ENCODE measurements at places on chromosomes 1 and 21.

DNA sequence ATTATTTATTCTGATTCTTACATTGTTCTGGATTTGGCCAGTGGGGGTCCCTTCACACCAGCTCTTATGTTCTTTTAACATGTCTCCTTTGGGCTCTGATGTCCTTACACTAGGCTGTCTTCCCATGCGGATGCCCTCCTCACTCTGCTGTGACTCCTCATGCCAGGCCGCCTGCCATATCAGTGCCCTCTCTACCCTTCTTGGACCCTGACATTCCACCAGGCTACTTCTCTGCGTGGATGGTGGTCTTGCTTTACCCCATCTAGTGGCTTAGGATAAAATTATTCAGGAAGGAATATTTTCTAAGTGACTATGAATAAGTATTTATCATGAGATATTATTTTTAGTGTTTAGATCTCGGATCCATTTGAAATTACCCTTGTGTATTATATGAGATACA, 21.2 kb downstream of the ATF6 start:
- no peak for DNase-seq

DNA sequence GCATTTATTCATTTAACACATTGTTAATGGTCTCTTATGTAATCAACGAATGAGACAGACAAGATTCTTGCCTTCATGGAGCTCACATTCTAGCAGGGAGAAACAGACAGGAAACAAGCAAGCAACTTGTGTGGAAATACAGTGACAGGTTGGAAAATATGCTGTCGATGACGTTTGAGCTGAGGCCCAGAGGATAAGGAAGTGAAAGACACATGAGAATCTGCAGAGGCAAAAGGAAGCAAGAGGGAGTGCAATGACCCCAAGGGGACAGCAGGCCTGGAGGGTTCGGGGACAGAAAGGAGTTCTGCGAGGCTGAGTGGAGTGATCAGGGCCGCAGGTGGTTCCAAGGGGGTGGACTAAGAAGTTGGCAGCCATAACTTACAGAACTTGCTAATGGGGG, 60.6 kb upstream of the AKT3 start:
- no peak for DNase-seq

DNA sequence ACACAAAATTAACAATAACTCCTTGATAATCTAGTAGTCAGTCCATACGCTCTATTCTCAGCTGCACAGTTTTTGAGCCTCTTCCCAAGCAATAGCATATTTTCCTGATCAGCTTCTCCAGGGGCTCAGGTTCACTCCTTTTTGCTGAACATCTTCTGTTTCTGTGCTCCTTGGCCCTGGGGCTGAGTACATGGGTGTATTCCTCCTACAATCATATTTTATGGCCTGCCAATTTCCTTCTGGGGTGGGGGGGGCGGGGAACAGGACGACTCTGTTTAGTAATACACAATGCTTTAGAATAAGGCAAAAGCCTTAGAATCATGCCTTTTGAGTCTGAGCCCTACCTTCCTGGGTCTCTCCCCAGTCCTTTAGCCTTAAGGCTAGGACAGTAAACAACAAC, 8.5 kb downstream of the CLDN19 start:
- no peak for DNase-seq

- no peak for DNase-seq
Observed at GRCh38 chr1:9279172-9279840, 13.4 kb upstream of the SPSB1 start.

DNA sequence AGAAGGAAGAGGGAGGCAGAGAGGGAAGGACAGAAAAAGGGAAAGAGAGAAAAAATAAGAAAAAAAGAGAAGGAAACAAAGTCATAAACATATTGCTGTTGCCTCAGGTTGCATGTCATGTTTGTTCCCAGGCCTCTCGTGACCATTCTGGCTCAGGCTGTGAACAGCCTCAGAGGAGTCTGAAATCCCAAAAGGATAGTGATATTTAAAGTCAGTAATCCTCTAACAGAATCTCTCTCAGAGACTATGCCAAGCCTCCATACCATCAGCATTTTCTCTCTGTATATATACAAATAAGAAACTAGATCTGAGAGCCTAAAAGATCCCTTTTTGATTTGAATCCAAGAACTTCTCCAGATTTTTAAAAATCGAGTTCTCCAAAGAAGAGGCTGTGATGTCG, 35.2 kb downstream of the GORAB start:
- DNase-seq = no peak

DNA sequence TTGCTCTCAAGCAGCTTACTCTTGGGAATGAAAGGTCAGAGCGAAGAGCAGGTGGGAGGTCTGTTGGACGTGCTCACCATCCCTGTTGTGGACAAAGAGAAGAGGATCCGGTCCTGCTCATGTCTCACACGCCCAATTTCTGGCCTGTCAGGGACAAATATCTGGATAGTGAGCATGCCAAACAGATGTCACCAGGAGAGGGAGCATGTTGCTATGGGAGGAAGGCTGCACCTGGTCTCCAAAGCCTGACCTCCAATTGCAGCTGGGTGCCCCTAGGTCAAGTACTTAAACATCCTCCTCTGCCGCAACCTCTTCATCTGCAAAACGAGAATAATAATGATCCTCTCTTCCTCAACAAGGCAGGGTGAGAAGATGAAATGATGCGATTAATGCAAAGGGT, 53.4 kb downstream of the DMRTA2 start:
- DNase-seq = no peak

Data from astrocyte of the hippocampus (primary cell).